CD4-positive, alpha-beta T cell treated with Interleukin-6 for 4 hours (primary cell): ENCODE measurements at places on chromosomes 2 and 18.

GRCh38 chr2:205822579-205822978 is 140.3 kb downstream of the NRP2 start:
- DNase-seq: no peak

GRCh38 chr2:219689676-219690628 is 62.5 kb downstream of the SLC4A3 start:
- peak; percentile 37 for DNase-seq

DNA sequence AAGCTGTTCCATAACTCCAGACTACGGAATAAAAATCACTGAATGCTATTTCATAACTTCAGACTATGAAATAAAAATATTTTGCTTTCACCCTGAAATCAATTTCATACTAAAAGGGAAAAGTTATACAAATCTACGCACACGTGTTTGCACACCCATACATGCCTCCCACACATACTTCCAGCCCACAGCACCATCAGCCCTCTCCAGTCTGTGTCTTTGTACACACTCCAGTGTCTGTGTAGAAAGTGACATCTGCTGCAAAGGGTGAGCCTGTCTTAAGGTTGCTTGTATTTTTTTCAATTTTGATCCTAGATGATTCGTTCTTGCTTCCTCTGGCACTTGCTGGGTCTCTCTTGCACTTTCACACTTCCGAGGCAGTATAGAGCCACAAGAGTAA is 53.6 kb downstream of the VIT start:
- DNase-seq: no peak

DNA sequence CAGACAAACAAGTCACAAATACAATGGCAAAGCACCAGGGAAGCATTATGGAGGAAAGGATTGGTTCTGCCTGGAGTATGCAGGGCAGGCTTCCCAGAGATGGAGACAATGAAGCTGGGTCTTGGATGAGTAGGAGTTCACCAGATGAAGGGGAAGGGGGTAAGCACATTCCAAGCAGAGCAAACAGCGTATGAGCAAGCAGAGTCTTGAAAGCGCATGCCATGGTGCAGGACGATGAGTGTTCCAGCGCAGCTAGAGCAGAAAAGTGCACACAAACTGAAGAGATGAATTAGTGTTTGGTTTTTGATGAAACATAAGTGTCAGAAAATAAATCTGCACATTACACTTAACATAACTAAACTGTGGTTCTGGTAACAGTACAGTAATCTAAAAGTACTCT is 21.6 kb downstream of the MBD2 start:
- DNase-seq: no peak

DNA sequence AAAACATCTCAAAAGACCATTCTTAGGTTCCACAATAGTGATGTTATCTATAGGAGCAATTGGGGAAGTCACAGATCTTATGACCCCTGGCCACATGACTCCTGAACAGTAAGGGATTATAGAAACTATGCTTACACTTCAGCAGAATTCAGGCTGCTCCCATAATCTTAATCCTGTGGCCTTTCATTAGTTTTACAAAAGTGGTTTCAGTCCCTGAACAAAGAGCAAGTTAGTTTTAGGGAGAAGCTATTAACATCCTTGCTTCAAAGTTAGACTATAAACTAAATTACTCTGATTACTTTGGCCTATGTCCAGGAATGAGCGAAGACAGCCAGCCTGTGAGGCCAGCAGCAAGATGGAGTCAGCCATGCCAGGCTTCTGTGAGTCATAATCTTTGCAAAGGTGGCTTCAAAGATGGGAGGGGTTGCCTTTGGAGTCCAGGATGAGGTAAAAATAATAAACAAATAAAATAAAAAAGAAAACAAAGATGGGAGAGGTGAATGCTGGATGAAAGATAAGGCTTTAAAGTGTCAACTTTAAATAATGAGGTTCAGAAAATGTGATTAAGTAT is 168.7 kb upstream of the NDUFV2 start:
- DNase-seq: no peak

GRCh38 chr2:29817801-29818680 is 103.3 kb downstream of the ALK start:
- no peak for DNase-seq

DNA sequence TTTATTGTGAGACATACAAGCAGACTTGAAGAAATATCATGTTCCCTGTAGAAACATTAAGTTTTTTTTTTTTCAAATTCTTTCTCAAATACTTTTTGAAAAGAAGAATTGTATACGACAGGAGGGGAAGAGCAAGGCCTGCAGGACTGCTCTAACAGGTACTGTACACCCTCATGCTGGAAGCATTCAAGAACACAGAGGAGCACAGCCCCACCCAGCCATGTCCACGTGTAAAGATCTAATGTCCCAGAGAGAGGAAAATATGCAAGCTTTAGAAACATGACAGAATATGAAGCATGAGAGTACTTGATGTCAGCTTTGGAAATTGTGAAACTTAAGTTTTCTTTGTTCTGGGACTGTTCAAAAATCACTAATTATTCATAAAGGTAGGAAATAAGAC is 191.6 kb downstream of the TTC32 start:
- no peak for DNase-seq

- DNase-seq: no peak
These were observed 145.4 kb upstream of the PGAP1 start for GRCh38 chr2:197071790-197072436.

- DNase-seq: no peak
These were observed 229.1 kb upstream of the FN1 start for GRCh38 chr2:215664847-215665525.

DNA sequence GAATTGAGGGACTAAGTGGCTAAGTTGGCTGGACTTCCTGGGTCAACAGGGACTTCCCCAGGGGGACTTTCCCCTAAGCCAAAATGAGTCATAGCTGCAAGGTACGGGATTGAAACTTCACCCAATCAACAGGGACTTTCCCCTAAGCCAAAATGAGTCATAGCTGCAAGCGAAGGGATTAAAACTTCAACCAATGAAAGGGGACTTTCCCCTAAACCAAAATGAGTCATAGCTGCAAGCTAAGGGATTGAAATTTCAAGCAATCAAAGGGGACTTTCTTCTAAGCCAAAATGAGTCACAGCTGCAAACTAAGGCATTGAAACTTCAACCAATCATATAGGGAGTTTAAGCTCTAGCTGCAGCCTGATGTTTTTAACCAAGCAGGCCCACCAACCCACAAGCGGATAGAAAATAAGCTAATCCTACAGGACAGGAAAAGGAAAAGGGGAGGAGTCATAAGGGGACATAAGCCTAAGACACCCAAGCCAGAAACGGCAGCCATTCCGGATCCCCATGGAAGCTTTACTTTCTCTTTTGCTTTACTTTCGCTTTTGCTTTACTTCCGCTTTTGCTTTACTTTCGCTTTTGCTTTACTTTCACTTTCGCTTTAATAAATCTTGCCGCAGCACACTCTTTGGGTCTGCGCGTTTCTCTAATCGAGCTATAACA is 1375.4 kb upstream of the CELF4 start:
- DNase-seq: peak; percentile 42
